ENCODE measurements at places on chromosomes 12 and 14. TPM values are rescaled to one million over a fixed set of nuclear protein-coding genes. Genes with fewer than 3 reads are reported as not detected.

GRCh38 chr14:50362764-50363713 is 33.6 kb downstream of the CDKL1 start:
- H3K27me3 ChIP-seq: no peaks in the 10 kb centered on the region
- H3K4me3 ChIP-seq: peak overlapping the region; percentile 13
- no peaks in the 10 kb centered on the region for H3K36me3 ChIP-seq
- no peak overlapping the region for H3K27ac ChIP-seq
- peaks cover 8% of the 10 kb centered on the region for H3K4me1 ChIP-seq
- no peak for DNase-seq

DNA sequence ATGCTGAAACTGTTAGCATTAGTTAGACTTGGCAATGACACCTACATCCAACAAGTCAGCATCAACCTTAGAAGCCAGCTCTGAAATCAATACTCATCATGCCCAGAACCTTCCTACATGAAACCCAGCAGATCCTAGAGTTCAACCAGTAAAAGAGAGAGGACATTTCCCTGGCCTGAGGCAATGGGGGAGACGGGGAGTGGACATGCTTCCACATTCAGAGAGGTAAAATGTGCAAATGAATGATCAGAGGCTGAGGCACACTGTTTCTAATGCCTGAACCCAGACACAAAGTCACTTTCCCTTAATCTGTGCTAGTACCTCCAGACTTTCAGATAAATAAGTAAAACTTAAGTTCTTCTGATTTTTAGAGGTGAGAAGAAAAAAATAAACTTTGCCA is 34.5 kb downstream of the ERO1A start:
- no peaks in the 10 kb centered on the region for H3K4me1 ChIP-seq
- no peak overlapping the region for H3K27ac ChIP-seq
- no peaks in the 10 kb centered on the region for H3K27me3 ChIP-seq
- H3K4me3 ChIP-seq: no peak overlapping the region

DNA sequence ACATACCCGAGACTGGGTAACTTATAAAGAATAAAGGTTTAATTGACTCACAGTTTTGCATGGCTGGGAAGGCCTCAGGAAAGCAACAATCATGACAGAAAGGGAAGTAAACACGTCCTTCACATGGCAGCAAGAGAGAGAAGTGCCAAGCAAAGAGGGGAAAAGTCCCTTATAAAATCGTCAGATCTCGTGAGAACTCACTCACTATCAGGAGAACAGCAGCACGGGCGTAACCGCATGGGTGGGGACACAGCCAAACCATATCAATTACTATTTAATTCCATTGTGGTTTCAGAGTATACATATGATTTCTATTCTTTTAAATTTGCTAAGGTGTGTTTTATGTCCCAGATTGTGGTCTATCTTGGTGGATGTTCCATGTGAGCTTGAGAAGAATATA is 117.9 kb downstream of the SCAF11 start:
- no peaks in the 10 kb centered on the region for H3K4me1 ChIP-seq
- peaks cover 12% of the 10 kb centered on the region for H3K36me3 ChIP-seq
- H3K27me3 ChIP-seq: no peaks in the 10 kb centered on the region
- no peak for DNase-seq
- H3K4me3 ChIP-seq: no peak overlapping the region

- no peak overlapping the region for H3K4me3 ChIP-seq
- no peaks in the 10 kb centered on the region for H3K4me1 ChIP-seq
- no peak overlapping the region for H3K27ac ChIP-seq
- no peaks in the 10 kb centered on the region for H3K36me3 ChIP-seq
- DNase-seq: no peak
- H3K27me3 ChIP-seq: no peaks in the 10 kb centered on the region
Measured at GRCh38 chr14:52473557-52473956, 78.7 kb downstream of the TXNDC16 start.

- H3K27me3 ChIP-seq: no peaks in the 10 kb centered on the region
- no peaks in the 10 kb centered on the region for H3K36me3 ChIP-seq
- H3K4me1 ChIP-seq: no peaks in the 10 kb centered on the region
Measured at GRCh38 chr12:9273276-9273675, 65.1 kb upstream of the PZP start.

Gene GLT1D1
- total RNA-seq: 0.48 TPM

All from heart left ventricle (tissue), 16 donors.